T47D (cell line): ENCODE measurements at places on chromosomes 3 and 15.

DNA sequence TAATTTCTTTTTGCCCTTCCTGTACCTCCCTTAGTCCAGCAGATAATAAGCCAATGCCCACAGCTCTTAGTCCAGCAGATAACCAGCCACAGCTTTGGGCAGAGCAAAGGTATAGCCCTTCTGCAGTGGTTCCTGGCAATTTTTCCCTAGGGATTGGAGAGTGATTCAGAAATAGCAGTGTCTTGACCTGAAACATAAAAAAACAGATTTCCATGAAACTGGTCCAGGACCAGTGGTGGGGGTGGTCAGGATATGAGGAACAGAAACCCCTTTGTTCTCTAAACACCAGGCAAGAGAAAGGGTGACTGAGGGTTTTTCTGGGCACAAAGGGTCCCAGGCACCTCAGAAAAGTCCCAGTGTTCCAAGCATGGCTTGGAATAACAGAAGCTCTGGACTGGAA lies 103.4 kb downstream of the ARRDC4 start:
- no peak for DNase-seq

DNA sequence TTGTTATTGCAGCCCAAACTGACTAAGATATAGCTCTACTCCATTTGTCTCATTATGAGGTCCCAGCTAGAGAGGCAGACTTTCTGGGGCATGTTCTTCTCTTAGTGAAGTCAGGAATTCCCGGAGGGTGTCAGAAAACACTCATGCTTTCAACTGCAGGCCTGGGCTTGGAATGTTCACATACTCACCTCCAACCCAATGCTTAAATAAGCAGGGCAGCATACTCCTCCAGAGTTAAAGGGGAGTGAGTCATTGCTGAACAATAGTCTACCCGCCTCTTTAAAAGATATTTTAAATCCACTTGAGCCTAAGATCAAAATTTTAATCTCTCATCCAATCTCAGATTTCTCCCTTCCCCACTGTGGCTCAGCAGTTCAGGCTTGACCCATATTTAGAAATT lies 167.8 kb upstream of the DPH6 start:
- no peak for DNase-seq

- peak; percentile 86 for DNase-seq
These were observed 137.7 kb upstream of the RASGRP1 start for GRCh38 chr15:38702178-38702912.

- no peak for DNase-seq
These were observed 75.2 kb downstream of the LIPC start for GRCh38 chr15:58506783-58507668.

DNA sequence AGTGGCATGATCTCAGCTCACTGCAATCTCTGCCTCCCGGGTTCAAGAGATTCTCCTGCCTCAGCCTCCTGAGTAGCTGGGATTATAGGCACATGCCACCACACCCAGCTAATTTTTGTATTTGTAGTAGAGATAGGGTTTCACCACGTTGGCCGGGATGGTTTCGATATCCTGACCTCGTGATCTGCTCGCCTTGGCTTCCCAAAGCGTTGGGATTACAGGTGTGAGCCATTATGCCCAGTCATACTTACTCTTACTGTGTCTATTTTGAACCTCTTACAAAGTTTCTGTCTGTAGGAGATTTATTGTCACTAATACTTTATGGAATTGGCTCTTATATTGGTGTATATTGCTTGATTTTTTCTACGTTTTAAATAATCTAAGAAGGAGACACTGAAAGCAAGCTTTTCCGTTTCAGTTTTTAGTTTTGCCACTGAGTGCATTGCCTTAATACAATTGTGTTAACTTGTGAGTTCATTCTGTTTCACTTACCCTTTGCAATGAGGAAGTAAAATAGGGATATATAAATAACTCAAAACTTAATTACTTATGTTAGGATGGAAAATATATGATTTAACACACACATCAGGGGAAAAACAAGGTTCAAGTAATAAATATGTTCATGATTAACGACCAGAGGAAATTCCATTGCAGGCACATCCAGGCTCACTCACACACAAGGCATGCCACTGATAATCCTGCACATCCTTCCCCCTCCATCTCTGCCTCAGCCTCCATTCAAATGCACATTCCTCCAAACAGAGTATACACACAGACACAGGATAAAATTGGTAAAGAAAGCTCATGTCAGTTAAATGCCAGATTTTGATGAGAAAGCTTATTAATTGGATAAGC lies 279.3 kb upstream of the RASGRP1 start:
- DNase-seq: no peak

DNA sequence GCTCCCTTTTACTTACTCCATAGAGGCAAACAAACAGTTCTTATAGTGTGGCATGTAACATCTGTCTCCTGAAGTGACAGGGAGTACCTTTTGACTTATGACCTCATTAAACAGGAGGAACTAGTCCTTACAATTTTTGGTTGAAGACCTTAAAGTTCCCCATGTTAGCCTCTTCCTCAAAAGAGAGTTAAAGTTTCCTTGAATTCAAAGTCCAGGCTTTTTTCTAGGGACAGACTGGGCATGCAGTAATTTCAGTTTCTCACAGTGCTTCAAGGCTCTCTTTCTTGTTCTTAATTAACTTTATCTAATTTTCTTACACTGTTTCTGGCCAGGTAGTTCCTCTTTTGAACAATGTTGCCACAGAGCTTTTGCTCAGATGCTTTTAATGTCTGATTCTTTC lies 12.1 kb downstream of the GOLM2 start:
- no peak for DNase-seq

GRCh38 chr3:104523136-104523535 lies 843.6 kb upstream of the ALCAM start:
- no peak for DNase-seq

DNA sequence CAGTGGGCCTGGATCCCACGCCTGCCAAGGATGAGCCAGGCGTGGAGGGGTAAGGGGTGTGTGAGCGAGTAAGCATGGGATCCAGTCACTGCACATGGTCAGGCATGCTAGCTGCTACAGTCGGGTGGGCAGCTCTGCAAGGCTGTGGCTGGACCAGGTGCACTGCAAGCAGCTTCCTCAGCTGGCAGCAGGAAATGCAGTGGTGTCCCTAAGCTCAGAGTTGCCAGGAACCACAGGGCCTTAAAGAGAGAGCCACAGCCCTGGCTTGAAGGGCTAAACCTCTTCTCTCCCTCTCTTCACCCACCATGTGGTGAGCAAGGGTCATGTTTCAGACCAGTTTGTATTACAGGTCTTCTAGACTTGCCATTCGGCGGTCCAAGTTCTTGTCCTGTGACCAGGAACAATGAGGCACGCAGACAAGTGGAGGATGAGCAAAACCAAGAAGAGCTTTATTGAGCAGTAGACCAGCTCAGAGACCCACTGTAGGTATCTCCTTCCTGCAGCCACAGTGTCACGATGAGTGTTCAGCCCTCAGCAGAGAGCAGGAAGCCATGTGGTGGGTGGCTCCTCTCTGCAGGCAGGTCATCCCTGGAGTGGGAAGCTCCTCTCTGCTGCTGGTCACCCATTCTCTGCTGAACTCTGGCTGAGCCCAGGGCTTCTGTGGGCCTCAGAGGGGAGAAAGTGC lies 511.9 kb downstream of the PYDC2 start:
- DNase-seq: no peak

DNA sequence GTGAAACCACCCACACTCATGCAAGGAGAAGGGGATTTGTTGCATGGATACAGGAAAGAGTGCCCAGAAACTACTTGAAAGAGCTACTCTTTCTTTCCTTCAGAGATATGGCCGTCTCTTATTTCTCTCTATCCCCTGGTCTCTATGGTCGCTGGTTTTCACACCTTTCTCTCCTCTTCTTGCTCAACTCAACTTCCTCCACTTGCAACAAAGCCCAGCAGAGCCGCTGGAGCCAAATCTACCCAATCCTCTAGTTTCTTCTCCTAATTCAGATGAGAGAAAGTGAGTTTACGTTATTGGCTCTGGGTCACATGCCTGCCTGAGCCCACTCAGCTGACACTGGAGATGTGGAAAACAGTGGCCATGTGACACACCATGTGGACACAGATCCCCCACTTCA lies 215.2 kb downstream of the OSBPL10 start:
- DNase-seq: no peak

DNA sequence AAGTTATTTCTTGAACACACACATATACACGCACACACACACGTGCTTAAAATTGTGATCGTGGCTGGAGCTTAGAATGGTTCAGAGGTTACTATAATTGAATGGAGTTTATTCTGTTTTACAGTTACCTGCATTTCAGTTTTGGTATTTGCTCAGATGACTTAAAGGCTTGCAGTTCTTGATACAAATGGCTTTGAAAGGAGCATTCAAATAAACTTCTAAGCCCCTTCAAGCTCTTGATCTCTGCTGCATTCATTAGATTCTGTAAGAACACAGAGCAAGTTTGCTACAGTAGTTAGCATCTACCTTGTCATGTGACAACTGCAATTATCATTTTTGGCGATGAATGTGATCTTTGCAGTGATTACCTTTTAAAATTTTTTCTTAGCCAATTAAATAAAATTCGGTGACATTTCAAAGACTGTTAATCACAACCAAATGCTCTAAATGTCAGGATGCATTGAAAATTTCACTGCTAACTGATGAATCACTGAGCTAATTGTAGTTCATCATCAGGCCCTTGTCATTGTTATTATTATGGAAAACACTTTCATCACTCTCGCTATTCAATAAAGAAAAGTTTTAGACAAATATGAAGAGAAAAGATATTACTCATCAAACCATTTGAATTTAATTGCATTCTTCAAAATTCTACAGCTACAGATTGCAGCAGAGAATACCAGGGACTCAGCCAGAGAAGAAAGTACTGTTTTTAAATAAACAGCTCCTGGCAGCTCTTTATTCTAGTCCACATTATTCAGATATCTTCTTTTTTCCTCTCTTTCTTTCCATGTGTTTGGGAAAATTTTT lies 296.1 kb downstream of the LRTM1 start:
- DNase-seq: no peak

DNA sequence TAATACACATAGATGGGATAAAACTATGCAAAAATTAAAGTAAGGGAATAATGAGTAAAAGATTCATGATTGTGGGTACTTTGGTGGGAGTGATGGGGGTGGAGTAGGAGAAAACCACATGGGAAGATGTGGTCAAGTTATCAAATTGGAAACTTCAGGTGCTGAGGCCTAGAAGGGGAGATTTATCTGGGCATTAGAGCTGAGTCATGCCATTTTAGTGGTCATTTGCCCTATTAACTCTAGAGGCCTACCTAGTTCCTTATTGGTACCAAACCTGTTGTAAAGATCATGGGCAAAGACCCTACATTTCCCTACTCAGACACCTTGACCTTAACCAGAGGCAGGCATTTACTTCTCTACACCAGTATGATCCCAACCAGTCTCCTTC lies 125.9 kb upstream of the BCL6 start:
- no peak for DNase-seq

- no peak for DNase-seq
These were observed 53.0 kb downstream of the SUCLG2 start for GRCh38 chr3:67601385-67601784.

DNA sequence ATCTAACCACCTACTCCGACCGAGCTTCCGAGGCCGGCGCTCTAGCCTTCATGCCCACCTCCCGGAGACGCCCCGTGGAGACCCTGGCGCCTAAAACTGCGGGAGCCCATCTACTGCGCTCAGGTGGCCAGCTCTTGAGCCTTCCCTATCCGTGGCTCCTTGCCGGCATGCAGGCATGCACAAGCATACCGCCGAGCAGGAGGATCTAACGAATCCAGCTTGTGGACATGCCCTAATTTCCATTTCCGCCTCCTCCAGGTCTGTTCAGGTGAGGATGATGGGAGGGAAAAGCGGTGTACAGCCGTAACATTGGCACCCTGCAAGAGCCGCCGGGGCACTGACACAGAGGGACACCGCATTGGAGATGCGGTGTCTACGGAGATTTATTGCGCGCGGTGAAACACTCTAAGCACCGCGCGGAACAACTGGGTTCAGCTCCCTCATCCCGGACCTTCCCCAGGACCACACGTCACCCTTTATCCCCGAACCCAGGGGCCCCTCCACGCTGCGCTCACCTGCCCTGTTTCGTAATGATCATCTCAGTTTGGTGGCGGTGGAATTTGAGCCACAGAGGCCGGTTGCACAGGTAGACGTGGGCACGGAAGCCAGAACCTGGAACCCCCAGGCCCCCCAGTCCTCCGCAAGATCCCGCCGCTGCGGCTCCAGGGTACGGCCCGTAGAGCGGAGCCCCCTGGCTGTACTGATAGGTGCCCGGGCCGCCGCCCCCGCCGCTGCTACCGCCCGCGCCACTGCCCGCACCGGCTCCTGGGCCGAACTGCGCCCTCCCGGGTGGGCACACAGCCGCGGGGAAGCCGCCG lies 1.0 kb downstream of the EOMES start:
- no peak for DNase-seq

DNA sequence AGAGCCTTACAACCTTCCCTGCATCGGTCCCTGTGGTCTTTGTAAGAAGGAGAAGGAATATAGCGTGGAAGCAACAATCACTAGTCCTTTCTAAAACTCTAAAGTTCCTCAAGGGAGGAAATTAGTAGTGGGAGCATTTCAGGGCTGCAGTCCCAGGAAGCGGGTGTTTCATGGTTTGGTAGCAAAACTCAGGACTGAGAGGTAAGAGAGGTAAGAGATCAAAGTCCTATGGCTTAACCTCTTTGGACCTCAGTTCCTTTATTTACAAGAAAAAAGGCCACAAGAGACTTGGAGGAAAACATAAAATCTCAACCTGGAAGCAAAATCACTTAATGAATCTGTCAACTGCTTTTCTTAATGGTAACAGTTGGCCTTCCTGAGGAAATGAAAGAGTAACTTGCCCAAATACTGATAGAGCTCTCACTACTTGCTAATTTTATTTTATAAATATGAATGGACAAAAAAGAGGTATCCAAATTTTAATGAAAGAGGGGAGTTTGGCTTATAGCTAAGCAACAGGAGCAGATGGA lies 14.3 kb downstream of the LRRC28 start:
- no peak for DNase-seq

DNA sequence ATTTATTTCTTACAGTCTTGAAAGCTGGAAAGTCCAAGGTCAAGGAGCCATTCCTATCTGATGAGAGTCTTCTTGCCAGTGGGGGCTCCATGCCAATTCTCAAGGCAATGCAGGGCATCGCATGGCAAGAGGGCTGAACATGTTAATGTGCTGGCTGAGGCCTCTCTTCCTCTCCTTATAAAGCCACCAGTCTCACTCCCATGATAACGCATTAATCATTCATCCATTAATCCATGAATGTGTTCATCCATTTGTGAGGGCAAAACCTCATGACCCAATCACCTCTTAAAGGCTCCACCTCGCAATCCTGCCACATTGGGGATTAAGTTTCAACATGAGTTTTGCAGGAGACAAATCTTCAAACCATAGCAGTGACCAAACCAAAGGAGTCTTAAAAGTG lies 118.3 kb downstream of the PROS1 start:
- DNase-seq: no peak

DNA sequence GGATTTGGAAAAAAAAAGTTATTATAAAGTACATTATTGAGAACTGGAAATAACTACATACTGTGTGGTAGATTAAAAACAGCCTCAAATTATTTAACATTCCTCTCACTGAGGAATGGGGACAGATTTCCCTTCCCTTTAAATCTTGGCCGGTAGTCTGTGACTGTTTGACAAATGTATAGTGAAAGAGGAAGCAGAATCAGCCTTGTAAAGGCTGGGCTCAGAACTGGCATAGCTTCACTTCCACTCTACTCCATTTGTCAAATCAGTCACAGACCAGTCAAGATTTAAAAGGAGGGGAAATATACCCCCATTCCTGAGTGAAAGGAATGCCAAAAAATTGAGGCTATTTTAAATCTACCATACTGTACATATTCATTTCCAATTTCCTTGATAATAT lies 18.2 kb upstream of the B4GALT4 start:
- no peak for DNase-seq
